ENCODE measurements at places on chromosomes 7 and 10.
A peak's percentile ranks its signal among the peaks of the same experiment; 100 is the strongest.

DNA sequence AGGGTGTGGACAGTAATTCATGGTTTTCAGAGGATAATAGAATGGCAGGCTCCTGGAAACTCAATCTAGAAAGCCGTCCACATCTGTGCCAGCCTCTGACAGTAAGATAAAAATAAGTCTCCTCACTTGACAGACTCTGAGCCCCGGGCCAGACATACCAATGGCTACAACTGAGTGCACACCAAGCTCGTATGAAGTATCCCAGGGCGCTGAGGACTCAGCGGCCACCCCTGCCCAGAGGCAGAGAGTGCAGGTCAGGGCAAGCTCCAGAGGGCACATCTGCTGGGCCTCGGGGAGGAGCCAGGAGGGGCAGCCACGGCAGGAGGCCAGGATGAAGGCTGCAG is 262.8 kb upstream of the TCERG1L start:
- DNase-seq: no peak

DNA sequence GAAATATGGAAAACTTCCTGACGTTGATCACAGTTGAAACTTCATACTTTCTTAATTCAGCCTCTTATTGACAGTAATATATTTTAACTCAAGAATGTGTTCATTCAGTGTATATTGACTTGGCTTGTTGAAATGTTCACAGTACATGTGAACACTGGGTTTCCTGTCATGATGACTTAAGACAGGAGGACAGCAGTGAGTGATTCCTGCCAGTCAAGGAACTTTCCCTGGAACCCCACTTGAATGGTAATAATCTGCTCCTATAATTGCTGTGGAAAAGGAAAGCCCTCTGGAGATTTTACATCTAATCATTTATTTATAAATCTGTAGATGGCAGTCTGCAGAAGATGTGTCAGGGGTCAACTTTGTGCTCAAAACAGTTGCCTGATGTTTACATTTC is 216.5 kb downstream of the MGMT start:
- no peak for DNase-seq

DNA sequence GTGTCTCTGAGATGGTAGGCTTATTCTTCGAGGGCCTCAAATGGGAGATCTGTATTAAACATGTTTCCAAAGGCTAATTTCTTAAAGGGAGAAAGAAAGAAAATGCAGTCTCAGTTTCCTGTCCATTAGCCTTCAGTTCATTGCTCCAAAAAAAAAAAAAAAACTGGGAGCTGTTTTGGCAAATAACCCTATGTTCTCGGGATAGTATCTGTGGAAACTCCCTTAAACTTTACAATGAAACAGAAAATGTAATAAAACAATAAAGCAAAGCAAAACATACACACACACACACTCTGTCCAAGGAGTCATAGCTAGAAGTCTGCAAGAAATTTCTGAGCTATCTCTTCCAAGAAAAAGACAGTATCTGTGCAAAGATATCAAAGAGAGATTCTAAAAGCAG is 172.5 kb upstream of the CELF2 start:
- no peak for DNase-seq

- DNase-seq: no peak
These were observed 96.5 kb downstream of the KAT6B start for GRCh38 chr10:74922921-74923320.

GRCh38 chr10:17206210-17206709 is 4.8 kb upstream of the TRDMT1 start:
- DNase-seq: peak; percentile 48

DNA sequence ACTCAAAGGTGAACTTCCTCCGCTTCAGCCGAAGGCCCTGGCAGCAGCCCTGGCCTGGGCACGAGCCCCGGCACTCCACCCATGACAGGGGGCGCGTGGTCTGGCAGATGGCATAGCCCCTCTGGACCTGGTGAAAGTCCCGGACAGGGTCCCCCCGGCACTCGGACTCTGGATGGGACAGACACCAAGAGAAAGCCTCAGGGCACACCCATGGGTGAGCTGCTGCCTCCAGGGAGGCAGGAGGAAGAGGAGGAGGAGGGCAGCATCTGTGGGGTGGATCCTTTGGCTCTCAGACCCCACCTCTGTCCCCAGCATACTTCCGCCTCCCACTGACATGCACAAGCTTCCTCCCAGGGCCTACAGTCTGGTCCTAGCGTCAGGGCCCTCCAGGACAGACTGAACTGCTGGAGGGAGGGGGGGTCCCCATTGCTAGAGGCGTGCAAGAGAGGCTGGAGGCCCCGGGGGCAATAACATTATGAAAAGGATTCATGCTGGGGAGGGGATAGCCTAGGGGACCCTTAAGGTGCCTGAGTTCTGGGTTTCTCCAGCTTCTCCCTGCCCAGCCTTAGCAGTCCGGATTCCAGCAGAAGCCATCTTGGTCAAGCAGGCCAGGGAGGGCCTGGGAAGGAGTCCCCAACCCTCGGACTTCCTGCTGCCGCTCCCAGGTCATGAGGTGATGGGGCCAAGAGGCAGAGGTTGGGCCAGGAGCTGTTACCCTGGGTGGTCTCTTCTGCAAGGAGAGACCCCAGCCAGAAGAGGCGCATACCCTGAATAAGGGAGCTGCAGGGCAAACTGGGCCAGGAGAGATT is 169.3 kb downstream of the LCOR start:
- no peak for DNase-seq

DNA sequence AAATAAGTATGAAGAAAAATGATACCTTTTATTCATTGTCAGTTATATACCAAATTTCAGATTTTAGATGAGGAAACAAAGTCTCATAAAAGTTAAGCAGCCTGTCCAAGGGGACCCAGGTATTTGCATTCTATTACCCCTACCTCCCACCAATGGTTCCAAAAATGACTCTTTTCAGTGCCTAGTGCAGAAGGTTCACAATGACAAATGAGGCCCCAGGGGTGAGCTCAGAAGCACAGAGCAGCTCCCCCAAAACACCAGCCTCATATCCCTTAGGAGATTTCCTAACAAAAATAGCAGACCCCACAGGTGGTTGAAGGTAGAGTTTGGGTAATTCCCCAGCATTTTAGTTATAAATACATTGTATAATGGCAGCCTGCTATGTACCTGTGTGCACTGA is 168.6 kb downstream of the REEP3 start:
- no peak for DNase-seq

GRCh38 chr7:84013616-84014240 is 180.9 kb downstream of the SEMA3A start:
- DNase-seq: no peak

GRCh38 chr10:63262430-63263073 is 129.4 kb downstream of the NRBF2 start:
- no peak for DNase-seq

GRCh38 chr7:28018446-28018845 is 162.1 kb downstream of the JAZF1 start:
- DNase-seq: no peak

GRCh38 chr10:1567742-1568495 is 169.4 kb downstream of the ADARB2 start:
- no peak for DNase-seq

DNA sequence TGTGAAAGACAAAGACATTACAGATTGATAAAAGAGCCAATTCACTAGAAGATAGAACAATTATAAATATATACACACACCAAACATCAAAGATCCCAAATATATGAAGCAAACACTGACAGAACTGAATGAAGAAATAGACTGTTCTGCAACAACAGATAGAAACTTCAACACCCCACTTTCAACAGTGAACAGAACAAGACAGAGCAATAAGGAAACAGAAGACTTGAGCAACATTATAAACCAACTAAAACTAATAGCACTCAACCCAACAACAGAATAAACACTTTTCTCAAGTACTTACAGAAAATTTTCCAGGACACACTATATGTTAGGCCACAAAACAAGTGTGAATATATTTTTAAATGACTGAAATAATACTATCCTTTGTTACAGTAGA is 10.9 kb downstream of the CDCA7L start:
- DNase-seq: no peak

- no peak for DNase-seq
These were observed 327.9 kb upstream of the SORCS1 start for GRCh38 chr10:107492389-107492788.

DNA sequence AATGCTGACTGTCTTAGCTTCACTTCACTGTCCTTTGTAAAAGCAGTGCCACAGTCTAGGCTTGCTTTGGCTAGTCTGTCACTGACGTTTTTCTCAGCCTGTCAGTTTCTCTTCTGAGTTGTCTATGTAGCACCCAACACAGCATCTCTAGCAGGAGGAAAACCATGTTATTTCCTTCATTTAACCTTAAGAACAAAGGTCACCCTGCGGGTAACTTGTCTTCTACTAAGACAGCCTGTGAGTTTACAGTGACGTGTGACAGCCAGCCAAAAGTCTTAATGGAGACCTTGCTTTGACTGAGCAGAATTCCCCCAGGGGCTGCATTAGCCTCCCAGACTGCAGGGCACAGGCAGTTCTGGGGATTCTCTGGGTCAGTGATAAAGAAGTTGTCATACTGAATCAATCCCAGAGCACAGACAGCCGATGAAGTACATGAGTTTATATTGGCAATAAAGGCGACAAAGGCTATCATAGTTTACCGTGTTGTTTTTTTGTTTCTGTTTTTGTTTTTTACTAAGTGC is 296.0 kb upstream of the KIAA1217 start:
- no peak for DNase-seq

DNA sequence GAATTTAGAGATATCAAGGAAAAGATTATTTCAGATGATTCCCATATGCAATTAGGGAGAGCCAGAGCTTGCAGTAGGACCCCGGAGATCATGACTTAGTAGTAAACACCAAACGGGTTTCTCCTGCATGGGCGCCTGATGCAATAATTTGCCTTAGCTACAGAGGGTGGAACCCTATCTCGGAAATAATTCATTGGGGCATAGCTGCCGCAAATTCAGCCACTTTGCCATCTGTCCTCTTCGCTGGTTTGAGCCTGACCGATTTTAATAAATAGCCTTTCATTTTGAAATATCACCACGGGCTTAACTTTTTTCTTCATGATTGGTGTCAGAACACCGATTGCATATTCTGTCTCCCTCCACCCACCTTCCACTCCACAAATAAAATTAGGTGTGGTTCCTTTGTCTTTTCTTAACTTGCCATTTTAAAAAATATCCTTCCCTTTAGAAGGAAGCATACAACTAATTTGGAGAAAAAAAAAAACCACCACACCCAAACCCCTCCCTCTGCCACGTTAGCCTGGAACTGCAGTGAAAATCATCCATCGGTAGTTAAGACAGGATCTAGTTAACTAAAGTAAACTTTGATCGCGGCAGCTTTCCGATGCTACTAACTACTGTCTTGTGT is 1.4 kb downstream of the GARS1 start:
- DNase-seq: peak; percentile 12

GRCh38 chr10:125698481-125698998 is 15.6 kb upstream of the TEX36 start:
- DNase-seq: no peak

DNA sequence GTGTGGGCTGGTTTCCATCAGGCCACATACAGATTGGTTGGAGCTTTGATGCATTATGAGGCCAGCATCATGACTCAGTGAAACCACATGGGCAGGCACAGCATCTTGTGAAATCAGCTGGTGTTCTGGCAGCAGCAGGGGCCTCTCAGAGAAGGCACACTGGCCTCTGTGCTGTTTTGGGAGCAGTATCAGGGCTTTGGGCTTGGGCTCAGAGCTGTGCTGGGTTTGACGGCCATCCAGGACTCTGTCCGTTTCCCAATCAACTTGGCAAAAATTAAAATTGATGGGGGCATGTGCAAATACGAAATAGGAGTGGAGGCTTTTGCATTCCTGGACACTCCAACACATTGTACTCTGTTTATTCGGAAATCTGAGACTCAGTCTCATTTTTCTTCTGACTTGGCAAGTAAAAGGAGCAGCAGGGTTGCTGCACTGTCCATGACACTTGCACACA is 190.9 kb downstream of the BMPER start:
- DNase-seq: no peak

GRCh38 chr7:111744501-111745155 is 182.3 kb upstream of the IMMP2L start:
- DNase-seq: no peak

DNA sequence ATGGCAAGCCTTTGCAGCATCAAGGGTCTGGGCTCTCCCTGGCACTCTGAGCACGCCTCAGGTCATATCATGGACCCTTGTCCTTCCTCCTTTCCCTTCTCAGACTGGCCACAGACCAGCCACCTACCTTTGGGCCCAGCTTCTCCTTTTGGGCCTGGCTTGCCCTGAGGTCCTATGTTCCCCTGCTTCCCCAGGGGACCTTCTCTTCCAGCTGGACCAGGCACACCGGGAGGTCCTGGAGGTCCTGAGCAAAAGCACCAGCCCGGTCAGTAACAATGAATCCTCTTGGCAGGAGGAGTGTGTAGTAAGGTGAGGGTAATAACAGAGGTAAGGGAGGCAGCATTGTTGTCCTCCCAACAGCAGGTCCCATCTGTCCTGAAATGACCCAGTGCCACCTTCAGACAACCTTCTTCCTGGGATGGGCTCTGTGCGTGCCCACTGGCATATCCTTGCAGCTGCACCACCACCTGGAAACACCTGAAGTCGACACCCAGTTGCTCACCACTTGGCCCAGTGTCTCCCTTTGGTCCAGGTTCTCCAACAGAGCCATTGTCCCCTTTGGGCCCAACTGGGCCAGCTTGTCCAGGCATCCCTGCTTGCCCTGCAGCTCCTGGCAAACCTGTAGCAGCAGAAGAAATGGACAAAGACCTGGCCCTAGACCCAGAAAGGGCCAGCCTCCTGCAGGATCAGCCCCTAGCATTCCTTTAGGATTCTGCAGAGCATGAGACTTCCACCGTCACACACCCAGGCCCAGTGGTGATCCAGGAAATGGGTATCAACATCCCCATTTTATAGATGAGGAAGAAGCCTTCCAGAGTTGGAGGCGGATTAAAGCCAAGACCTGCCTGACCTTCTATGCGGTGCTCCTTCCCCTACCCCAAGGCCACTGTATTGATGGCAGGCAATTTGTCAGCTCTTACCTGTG is 6.4 kb downstream of the SFTPD start:
- DNase-seq: no peak

- DNase-seq: no peak
These were observed 182.3 kb downstream of the MAD1L1 start for GRCh38 chr7:2050511-2050866.

DNA sequence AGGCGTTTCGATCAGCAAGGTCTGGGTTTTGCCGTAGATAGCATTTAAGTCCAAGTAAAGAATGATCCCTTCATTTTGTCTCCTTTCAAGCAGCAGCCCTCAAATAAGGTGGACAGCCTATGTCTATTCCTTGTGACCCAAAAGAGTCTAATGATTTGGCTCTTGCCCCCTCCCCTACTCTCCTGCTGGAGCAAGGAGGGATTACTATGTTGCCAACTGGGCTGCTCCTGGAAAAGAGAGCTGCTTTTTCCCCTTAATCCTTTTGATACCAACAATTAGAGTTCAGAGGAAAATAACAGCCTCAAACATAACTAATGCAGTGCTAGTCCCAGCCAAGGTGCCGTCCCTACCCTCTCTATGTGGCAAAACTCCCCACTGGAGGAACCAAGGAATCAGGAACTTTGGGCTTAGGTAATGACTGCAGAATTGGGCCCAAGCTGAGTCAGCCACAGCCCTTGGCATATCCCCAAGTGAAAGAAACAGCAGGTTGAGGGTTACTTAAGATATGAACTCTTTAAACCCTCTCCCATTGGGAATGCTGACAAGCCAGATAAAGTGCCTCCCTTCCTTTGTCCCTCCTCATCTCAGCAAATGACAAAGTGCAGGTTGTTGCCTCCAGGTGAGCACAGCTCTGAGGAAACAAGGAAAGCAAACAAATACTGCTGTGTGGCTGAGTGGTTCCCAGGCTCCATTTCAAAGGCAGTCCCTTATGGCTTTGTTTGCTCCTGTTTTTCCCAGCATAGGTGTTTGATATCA is 643.7 kb downstream of the INHBA start:
- no peak for DNase-seq
